ENCODE measurements at places on chromosomes 4 and X.

DNA sequence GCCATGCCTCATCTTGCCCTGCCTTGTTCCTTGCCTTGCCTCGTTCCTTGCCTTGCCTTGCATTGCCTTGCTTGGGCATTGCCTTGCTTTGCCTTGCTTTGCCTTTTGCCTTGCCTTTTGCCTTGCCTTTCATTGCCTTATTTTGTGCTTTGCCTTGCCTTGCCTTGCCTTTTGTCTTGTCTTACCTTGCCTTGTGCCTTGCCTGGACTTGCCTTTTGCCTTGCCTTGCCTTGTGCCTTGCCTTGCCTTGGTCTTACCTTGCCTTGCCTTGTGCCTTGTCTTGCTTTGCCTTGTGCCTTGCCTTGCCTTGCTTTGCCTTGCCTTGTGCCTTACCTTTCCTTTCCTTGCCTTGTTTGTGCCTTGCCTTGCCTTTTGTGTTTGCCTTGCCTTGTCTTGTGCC, 88.2 kb downstream of the TAB3 start:
- no peak for DNase-seq

GRCh38 chr4:13112030-13112429, 372.1 kb downstream of the RAB28 start:
- DNase-seq, result no peak

DNA sequence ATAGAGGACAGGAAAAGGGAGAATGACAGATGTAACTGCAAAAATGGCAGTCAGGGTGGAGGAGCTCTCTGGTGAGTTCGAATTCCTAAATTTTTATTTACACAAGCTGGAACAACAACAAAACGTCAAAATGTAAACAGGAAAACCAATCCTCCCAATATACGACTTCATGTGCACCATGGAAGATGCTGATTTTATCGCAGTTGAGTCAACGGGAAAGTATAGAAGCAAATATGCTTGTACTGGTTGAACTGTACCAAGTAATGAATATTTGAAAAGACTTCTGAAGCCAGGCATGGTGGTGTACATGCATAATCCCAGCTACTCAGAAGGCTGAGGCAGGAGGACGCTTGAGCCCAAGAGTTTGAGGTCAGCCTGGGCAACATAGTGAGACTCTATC, 15.4 kb downstream of the STX18 start:
- no peak for DNase-seq

- DNase-seq, result no peak
These were observed at the start of gene KDR for GRCh38 chr4:55125087-55125721. Gene KDR, minus strand, starts transcription at chr4:55125595. Its CDS starts 302 bp downstream, at chr4:55125293.

DNA sequence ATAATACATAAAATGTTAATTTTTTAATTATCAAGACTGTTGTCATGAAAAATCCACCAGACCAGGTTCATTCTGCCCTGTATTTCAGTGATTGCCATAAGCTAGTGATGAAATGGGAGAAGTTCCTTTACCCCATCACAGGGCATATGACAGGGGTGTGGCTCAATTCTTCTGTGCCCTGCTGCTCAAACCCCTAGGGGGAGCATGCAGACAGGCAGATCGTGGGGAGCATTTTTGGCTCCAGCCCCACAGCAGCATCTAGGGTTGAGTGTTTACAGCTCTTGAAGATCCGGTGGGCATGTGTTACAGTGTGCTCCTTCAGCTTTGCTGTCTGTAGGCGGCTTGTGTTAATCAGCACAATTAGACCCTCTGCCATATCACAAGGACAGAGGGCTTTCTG, 700.7 kb downstream of the PCDH18 start:
- no peak for DNase-seq

DNA sequence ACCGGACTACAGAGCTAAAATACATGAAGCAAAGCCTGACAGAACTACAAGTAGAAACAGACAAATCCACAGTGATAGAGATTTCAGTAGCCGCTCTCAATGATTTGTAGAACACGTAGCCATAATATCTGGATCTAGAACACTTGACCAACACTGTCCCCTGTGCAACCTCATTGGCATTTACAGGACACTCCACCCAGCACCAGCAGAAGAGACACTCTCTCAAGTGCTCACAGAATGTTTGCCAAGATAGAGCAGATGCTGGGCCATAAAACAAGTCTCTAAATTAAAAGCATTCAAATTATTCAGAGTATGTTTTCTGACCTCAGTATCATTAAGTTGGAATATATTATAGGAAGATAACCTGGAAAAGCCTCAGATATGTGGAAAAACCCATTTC, 21.7 kb downstream of the HTT start:
- no peak for DNase-seq

DNA sequence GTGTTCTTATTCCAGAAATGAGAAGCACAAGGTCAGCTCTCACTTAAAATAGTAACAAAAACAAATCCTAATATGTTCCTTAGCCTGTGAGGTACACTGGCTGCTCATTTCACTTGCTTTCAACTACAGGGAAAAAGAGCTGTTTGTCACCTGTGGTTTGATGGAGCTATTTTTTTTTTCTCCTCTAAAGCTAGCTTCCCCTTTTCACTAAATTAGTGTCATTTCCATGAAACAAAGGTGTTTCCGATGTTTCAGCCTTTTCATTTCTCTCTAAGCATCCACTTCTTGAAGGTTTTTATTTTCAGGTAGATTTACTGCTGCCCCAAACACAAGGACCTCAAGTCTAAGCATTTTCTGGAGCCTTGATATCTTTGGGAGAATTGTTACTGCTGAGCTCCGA, 148.6 kb downstream of the RBMX2 start:
- no peak for DNase-seq

All from spleen (tissue), 13 donors.